Glutamatergic neuron (in vitro differentiated cells): ENCODE measurements at places on chromosomes 11 and 22.

GRCh38 chr11:20351751-20352262, 11.7 kb upstream of the HTATIP2 start:
- no peak for DNase-seq

DNA sequence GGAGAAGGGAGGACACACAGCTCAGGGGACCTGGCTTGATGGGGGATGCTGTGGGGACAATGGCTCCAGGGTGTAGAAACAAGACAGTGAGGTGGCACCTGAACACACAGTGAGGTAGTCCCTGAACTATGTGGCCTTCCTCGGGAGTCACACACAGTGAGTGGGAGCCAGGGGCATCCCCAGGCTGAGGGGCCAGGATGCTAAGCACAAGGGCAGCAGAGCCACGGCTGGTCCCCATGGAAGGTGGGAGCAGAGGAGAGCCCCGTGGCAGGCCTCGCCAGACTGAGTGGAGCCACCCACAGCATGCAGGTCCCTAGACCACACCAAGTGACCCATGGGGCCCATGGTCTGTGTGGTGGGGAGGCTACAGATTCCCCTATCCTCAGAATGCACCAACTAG, 26.0 kb upstream of the ABCC8 start:
- no peak for DNase-seq

DNA sequence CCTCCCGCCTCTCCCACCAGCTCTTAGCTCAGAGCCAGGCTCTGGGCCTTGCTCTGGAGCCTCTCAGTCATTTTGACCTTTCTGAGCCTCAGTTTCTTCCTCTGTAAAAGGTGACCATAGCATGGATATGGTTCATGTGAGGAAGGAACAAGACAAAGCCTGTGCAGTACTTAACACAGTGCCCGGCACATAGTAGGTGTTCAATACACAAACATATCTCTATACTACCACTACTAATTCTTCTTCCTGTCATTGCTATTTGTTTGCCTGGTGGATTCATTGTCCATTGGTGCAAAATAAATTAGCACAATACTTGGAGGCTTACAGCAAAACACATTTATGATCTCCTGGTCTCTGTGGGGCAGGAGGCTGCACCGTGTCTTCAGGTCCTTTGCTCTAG, 21.6 kb upstream of the MPPED1 start:
- no peak for DNase-seq

DNA sequence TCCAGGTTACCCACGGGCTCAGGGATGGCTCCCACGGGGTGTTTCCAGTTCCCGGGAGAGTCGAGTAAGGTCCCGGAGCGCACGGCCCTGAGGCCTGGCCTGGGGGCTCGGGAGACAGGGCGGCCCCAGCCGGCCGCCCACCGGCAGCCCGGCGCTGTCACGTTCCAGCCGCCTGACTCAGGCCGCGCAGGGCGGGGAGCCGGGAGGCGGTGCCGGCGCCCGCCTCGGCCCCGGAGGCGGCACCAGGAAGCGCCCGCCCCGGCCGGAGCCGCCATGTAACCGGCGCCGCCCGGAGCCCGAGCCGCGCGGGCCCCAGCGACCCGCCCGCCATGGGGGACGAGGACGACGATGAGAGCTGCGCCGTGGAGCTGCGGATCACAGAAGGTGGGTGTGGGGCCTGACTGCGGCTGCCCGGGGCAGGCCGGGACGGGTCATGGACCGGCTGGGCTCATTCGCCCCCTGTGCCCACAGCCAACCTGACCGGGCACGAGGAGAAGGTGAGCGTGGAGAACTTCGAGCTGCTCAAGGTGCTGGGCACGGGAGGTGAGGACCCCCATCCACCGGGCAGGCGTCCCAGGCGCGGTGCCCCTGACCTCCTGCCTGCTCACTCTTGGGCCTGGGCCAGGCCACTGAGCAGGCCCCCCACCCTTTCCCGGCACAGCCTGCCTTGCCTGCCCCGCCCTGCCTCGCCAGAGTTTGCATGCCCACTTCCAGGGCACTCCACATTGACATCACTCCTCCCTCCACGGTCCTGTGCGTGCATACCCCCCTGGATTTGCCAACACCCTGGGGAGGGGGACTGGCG, at the start of gene RPS6KA4:
Gene RPS6KA4 (plus strand): TSS at position 256 of the 805 bp plus-strand sequence. CDS start 74 bp downstream, at position 330.
- no peak for DNase-seq

DNA sequence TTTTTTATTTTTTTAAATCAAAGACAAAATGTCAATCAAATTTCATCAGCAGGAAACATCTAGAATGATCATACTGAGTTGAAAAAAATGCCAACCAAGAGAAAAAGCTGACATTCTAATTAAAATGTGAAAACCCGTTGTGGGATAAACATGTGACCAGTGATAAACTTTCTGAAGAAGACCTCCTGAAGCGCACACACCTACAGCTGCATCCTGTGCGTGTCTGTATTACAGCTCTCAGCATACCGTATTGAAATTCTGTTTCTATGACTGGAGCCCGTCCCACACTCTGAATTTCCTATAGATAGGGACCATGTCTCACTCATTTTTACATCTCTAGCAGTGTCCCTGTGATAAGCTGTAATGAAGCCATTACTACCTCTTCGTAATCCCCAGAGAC, 12.2 kb upstream of the NUP50 start:
- DNase-seq, result no peak

DNA sequence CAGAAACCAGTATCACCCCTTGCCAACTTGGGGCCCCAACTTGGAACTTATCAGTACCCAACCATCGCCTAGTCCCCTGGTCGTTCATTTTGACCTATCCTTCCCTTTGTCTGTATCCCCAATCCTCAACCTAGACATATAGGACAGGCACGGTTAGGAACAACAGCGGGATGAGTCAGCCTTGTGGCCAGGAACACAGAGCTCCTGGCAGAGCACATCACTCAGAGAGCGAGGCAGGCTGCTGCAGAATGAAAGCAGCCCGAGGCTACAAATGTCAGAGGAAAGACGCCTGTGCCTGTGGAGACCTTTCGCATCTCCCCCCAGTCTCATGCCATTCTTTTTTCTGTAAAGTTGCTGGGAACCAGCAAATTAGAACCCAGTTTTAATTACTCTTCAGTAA, 14.6 kb downstream of the DKK3 start:
- DNase-seq, result no peak

GRCh38 chr11:120819437-120820365, 204.2 kb upstream of the TBCEL start:
- no peak for DNase-seq

DNA sequence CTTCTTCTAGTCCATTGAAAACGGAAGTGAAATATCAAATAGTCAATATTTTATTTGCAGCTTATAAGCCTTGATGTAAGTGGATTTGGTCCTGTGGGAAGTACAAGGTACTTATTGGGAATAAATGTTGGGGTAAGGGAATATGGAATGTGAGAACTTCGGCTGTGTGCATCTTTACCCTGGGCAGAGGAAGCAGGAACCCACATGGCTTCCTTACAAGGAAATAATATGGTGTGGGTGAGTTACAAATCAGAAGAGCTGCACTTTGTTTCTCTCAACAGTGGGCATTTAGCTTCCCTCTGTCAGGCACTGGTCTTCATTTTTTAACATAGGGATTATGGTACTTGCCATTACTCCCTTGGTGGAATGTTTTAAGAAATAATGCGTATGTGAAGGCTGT, 77.9 kb downstream of the SCN3B start:
- DNase-seq, result no peak

GRCh38 chr11:134660416-134660815, 248.4 kb upstream of the B3GAT1 start:
- no peak for DNase-seq

DNA sequence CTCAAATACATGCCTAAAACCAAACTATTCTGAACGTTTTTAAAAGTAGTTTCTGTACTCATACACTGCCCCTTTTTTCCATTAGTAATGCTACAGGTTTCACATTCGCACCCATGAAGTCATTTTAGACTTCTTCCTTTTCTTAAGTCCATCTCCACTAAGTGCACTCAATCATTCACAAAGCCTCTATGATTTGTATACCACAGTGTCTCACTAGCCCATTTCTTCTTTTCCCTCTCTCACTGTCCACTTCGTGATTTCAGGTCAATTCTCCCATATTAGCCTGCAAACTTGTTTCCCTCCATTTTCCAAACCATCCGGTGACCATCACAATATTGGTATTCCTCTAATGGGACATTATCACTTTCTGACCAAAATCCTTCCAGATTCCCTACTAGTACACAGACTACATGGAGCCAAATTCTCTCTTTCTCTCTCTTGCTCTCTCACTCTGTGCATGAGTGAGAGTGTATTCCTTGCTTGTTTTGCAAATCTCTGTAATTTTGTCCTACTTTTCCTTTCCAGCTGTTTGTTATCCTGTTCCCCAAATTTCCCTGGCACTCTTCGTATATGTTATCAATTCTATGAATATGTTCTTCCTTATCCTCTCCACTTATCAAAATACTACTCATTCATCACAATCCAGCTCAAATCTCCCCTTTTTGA, 3.4 kb upstream of the ZC3H12C start:
- no peak for DNase-seq

- no peak for DNase-seq
Measured at GRCh38 chr22:29478326-29479276, 1.4 kb upstream of the NEFH start.

DNA sequence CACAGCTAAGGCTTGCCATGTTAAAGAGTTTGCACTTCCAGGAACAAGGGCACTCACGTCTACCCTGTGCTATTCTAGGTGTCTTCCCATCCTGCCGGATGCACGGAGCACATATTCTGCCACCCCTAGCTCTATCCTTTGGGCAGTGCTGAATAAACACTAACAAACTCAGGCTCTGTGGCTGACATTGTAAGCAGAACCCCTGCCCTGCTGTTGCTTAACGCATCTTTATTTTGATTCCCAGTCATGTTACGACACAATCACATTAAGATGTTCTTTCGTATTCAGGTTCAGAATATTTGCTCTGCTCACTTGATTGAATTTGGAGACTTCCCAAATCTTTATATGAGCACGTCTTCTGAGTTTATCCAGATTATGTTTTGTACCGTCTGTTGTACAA, 3.7 kb upstream of the HDHD5 start:
- no peak for DNase-seq

DNA sequence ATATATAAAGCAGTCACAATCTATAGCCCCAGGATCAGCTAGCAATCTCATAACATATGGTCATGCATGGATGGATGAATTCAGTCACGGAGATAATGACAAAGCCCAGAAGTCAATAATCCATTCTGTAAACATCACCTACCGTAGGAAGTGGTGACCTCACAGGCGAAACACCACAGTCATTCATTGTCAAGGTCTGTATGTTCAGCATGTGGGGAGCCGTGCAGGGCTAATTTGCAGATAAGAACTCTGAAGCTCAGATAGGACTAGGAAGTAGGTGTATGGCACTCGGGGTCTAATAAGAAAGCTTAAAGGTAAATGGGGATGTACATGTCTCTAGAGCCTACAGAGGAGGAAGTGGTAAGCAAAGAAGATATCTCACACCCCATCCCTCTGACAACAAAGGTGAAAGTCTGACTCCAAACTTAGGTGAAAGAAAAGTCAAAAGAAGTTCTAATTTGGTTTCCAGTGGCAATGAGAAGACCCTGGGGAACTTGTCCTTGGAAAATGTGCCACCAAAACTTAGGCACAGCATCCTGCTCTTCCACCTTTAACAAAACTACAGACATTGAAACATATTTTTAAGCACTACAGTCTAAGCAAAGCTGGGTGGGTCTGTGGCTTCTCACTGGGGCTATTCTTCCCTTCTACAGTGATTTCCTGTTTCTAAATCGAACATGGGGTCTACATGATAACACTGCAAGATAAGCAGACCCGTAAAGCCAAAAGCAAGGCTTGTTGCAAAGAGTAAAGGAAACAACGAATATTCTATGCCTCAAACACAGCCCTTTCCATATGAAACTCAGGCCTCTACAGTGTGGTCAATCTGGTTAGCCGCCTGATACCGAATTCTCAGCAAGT, 5.2 kb downstream of the CRTAM start:
- DNase-seq, result no peak

DNA sequence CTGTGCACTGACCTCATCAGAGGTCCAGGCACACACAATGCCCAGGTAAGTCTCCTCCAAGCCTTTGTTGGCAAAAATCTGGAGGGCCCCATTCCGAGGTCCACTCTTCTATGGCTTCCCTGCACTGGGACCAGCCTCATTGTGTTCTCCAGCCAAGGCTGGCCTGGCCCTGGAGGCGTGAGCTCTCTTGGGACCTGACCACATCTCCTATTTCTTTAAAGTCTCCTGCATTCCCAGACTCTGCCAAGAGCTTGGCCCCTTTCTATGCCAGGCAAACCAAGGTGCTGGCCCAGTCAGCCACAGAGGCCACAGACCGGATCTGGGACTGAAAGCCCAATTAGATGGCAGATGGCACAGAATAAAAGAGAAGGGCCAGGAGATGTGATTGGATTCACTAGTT, 55.1 kb downstream of the C11orf58 start:
- no peak for DNase-seq

- DNase-seq, result peak; percentile 50
Measured at GRCh38 chr22:25383278-25383820, 163.9 kb downstream of the CRYBB2 start.

DNA sequence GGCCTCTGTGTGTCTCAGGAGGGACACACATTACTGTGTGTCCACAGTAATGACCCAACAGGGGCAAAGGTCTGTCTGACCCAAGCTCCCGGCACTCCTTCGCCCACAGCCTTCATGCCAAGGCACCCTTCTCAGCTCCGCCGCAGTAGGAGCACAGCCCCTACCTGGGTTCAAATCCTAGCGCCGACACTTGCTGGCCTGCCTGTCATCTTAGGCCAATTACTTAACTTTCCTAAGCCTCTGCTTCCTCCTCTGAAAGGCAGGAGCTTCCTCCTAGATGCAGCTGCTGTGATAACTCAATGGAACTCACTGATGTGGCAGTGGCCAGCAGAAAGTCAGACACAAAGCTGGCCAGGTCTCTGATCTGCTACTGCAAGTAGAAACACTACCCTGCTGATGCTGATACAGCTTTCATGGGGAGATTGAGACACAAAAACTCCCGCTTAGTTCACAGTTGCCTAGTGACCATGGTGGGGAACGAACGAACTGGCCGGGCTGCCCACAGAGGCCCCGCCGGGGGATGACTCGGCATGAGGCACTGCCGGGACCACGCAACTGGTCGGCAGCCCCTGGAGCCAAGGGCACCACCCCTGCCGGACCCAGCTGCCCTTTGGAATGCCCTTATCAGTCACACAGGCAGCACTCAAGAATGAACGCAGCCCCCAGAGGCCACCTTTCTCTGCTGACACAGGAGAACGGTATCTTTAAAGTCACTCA, 8.1 kb downstream of the EHD1 start:
- no peak for DNase-seq
